Dermis blood vessel endothelial cell (primary cell): ENCODE measurements at places on chromosomes 6 and 20. TPM values are rescaled to one million over a fixed set of nuclear protein-coding genes. Genes with fewer than 3 reads are reported as not detected.

- no peak for DNase-seq
Measured at GRCh38 chr6:123380257-123380656, 256.5 kb downstream of the TRDN start.

DNA sequence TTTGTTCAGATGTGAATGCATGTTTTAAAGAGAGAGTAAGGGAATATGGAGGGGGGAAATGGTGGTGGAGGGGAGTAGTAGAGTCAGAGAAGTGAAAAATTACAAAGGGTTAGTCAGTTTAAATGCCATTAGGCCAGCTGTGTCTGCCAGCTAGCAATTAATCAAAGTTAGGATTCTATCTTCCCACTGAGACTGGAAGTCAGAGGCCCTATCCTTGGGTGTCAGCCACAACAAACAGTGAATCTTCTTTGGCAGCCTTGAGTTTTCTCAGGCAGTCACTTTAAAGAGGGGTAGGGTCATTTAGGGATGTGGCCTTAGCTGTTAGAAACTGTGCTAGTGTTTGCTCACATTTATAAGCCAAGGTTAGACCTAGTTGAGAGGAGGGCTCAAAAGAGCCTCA lies 120.5 kb upstream of the BTBD3 start:
- no peak for DNase-seq

DNA sequence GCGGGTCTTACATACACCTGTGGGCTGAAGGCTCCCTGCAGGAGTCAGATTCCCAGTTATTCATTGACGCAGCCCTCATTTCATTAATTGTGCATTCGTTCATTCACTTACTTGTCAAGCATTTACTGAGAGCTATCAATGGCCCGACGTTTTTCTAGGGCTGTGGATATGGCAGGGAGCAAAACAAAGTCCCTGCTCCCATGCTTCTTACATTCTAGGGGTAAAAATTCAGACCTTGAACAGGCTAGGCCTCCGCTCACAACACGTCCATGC lies 369 bp upstream of the NSFL1C start:
- DNase-seq, result no peak

DNA sequence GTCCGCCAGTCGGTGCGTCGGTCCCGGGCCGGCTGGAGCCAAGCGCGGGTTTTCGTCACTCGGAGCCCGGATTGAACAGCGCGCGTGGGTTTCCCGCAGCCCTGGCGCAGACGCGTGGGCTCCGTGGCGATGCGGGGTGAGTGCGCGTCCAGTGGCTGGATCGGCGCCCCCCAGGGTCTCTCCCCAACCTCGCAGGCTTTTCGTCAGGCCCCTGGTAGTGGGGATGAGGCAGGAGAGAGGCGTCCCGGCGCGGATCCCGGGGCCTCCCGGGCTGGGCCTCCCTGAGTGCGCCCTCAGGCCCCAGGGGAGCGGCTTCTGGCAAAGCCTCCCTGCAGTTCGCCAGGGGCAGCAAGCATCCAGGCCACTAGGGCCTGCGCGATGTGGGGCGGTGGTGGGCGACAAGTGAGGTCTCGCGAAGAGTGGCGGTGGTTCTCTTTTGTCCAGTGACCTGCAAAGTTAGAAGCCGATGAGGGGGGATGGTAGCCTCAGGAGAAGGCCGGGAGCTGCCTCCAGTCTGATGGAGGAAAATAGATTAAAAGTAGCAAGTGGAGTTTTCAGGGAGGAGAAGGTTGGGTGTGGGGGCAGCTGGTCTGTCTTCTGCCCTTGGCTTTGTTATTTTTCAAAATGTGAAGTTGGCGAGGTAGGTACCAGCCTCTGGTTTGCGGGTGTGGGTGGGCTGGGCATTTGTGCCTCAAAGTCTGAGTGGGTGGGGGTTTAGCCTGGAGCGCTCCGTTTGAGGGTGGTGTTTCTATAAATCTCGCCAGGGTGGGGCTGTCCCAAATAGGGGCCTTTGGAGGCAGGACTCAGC lies 1.6 kb downstream of the TOX2 start:
- DNase-seq, result peak; percentile 24

DNA sequence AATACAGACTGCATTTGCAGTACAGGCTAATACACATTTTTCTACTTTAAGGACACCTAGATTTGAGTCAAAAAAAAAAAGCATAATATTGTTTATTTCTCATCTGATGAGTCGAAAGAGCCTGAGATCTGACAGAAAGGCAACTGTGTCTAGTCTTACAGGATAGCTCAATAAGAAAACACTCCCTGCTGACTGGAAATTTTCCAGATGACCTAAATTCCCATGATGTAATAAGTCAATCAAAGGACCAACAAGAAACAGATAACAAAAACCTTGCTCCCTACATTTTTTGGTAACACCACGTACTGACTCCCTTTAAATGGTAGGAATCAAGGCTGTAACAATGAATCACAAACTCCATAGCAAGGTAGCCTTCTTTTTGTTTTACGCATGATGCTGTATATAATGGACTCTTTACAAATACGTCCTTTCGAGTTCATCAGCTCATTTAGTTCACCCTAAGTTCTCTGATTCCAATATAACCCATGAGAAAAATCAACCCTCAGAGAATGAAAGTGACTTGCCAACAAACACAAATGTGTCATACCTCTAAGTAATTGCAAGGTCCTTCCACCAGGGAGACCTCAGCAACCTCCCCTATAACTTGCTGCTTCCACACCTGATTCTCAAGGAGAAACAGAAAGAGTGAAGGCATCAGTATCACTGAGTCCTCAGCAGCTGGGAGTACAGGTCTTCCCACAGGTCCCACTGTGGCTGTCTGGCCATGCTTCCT lies 12.1 kb downstream of the TBX18 start:
- DNase-seq, result no peak

GRCh38 chr6:39867592-39867991 lies 66.7 kb downstream of the MOCS1 start:
- DNase-seq, result no peak

- DNase-seq, result no peak
Measured at GRCh38 chr6:128280960-128281359, 239.4 kb downstream of the PTPRK start.

GRCh38 chr20:33160681-33161080 lies 7.3 kb upstream of the BPIFA2 start:
- no peak for DNase-seq

- peak; percentile 53 for DNase-seq
Measured at GRCh38 chr6:1485678-1486077, 96.3 kb downstream of the FOXF2 start.

GRCh38 chr20:36491901-36492617 lies 49.3 kb upstream of the MYL9 start:
- peak; percentile 67 for DNase-seq

- no peak for DNase-seq
Measured at GRCh38 chr20:15613530-15613929, 959.7 kb downstream of the KIF16B start.

DNA sequence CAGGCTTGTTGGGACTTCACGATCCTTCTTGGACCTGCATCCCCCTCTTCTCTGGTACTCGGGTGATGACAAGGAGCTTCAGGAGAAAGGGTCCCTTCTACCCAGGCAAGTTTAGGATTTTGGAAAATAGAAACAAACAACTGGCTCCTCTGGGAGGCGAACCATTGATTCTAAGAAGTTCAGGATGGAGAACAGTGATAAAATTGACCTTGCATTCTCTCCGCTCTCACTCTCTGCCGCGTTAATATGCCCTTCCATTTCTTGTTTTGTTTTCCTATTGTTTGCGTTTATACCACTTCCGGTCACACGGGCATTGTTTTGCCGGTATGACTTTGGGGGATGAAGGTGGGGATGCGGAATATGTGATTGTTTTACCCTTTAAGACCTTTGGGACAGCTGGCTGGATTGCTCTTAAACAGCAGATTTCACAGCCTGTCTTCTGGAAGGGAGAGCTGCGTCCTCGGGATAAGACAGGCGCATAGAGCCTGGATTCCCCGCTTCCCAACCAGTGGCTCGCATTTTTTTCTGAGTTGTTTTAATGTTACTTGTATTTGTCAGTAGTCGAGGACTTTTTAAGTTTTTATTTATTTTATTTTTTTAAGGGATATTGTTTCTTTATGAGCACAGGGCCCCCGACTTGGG lies 144.3 kb upstream of the ZNF184 start:
- DNase-seq, result peak; percentile 49

GRCh38 chr6:89927264-89927663 lies 33.0 kb downstream of the GJA10 start:
- DNase-seq, result no peak

- DNase-seq, result no peak
Measured at GRCh38 chr6:150925976-150926375, 60.5 kb downstream of the MTHFD1L start.

The QKI gene
- 307 and 356 TPM in 2 replicates for total RNA-seq

The CPXM1 gene
- total RNA-seq, result 0.34 and 0.37 TPM in 2 replicates

The ADGRF5 gene
- total RNA-seq, result 140 and 211 TPM in 2 replicates

The RALY gene
- total RNA-seq, result 71.0 and 99.9 TPM in 2 replicates

The PRRT1 gene
- 0.05 TPM in 1 of 2 replicates, not detected in the other for total RNA-seq

The CLIC5 gene
- total RNA-seq, result under 0.01 and 0.09 TPM in 2 replicates

The TFAP2C gene
- total RNA-seq, result not detected in 2 replicates

The EYS gene
- not detected in 2 replicates for total RNA-seq
